Suprapubic skin (tissue), 4 donors: ENCODE measurements at places on chromosomes 4 and X. TPM values are rescaled to one million over a fixed set of nuclear protein-coding genes. Genes with fewer than 3 reads are reported as not detected.

The RASSF6 gene
- total RNA-seq = 15.4 TPM

The HSFX3 gene
- total RNA-seq = not detected

The C4orf46 gene
- 3.7 TPM for total RNA-seq

The PHKA1 gene
- total RNA-seq = 4.2 TPM

The SLC38A5 gene
- 24.2 TPM for total RNA-seq

The BMP2K gene
- 33.3 TPM for total RNA-seq

The KLHL13 gene
- total RNA-seq = 1.5 TPM

The CT45A1 gene
- not detected for total RNA-seq

The SPANXD gene
- not detected for total RNA-seq

The POLN gene
- total RNA-seq = 1.4 TPM

The PORCN gene
- total RNA-seq = 21.5 TPM

The BEND4 gene
- total RNA-seq = not detected

The LETM1 gene
- 64.0 TPM for total RNA-seq

The FDCSP gene
- total RNA-seq = not detected

The FAM47E gene
- 0.30 TPM for total RNA-seq

The CHRNA9 gene
- not detected for total RNA-seq

The FRMPD4 gene
- not detected for total RNA-seq

The ADH7 gene
- total RNA-seq = 0.24 TPM

The DRP2 gene
- 0.25 TPM for total RNA-seq

The GASK1B gene
- 12.6 TPM for total RNA-seq

The CT45A5 gene
- not detected for total RNA-seq

The PPBP gene
- not detected for total RNA-seq

The MND1 gene
- not detected for total RNA-seq

The HTN3 gene
- total RNA-seq = not detected

The MAGED4B gene
- 3.1 TPM for total RNA-seq

The SAGE1 gene
- total RNA-seq = not detected

The NLGN4X gene
- total RNA-seq = 0.83 TPM

The RHOXF2B gene
- total RNA-seq = not detected

The CT45A2 gene
- not detected for total RNA-seq

The UGT2B7 gene
- 1.0 TPM for total RNA-seq

The TBX22 gene
- total RNA-seq = not detected

The TGIF2LX gene
- total RNA-seq = not detected

The CXCR3 gene
- 0.29 TPM for total RNA-seq

The HTR2C gene
- total RNA-seq = not detected

The GUF1 gene
- total RNA-seq = 13.8 TPM

The TMEM192 gene
- total RNA-seq = 7.0 TPM

The TMEM33 gene
- 46.3 TPM for total RNA-seq

The AIFM1 gene
- 9.6 TPM for total RNA-seq

The PAGE4 gene
- not detected for total RNA-seq

The CFP gene
- total RNA-seq = 1.1 TPM

The RIBC1 gene
- 0.56 TPM for total RNA-seq

The WAS gene
- 5.2 TPM for total RNA-seq

The TSPAN7 gene
- 15.6 TPM for total RNA-seq

The HGFAC gene
- total RNA-seq = not detected

The NPNT gene
- 6.6 TPM for total RNA-seq

The ZNF732 gene
- total RNA-seq = 2.3 TPM
